ENCODE measurements at places on chromosomes 5 and 9.

- DNase-seq, result no peak
These were observed 343.7 kb upstream of the KLF4 start for GRCh38 chr9:107833295-107833694.

- DNase-seq, result no peak
These were observed 145.3 kb upstream of the ADCY2 start for GRCh38 chr5:7250611-7251010.

- DNase-seq, result no peak
These were observed 25.9 kb upstream of the TESK1 start for GRCh38 chr9:35579130-35579529.

DNA sequence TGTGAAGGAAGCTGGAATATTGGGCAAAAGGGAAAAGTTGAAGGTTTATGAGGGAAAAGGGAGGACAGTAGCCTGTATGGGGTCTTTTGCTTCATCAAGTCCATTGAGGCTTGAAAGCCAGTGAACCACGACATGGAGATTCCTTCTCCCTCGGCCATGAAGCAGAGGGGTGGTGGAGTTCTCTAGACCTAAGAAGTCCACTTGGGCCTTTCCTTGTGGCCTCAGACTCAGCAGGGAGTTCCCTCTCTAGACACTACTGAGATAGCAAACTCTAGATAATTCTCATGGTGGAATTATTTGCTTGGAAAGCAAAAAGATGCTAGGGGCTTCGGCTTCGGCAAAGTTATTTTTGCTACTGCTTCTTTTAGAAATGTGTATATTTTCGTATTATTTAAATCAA lies 78.5 kb downstream of the FOXD1 start:
- no peak for DNase-seq

- DNase-seq, result no peak
These were observed 27.1 kb downstream of the CCDC125 start for GRCh38 chr5:69305512-69305911.

All from WERI-Rb-1 (cell line).